CD4-positive, alpha-beta T cell treated with Interleukin-6 at 100 ng/mL for 8 hours (primary cell): ENCODE measurements at places on chromosomes 7 and 10.

- no peak for DNase-seq
These were observed 97.7 kb downstream of the CREB5 start for GRCh38 chr7:28510026-28510369.

DNA sequence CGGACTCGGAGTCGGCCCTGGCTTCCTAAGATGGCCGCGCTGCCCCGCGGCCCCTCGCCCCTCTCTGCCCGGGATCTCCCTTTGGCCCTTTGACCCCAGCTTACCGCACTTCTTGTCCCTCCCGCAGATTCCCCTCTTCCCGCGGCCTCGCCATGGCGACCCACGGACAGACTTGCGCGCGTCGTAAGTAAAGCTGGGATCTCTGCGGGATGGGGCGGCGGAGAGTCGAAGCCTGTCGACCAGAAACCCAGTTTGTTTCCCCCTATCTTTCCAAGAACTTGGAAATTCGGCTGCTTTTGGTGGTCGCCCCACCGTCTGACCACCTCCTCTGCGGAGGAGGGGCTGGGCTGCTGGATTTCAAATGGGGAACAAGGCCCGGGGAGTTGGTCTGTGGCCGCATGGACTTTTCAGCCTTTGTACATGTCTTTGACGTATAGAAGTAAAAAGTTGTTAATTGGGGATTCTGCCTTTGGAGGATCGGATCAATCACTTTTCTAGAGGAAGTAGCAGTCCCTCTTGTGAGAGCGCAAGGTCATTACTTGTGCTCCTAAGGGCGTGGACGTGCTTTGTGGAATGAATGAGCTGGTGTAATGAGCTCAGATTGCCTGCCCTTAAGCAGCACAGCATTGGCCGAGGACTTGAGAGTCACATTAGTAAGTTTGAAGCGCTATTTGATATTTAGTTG, 553 bp downstream of the VDAC2 start:
- no peak for DNase-seq

DNA sequence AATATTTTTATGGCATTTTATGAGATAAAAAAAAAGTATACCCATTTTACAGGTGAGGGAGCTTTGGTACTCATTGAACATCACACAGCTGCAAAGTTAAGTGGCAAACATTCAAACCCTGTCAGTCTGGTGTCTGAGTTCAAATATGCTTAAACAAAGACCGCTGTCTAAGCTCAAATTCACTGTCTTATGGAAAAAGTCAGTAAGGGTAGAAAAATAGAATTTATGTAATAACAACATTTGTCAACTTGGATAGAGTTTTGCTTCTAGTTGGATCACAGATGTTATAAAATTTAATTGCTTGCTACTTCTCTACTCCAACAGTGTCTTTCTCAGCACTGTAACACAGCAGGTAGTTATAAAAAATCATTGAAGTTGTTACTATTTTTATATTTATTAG, 161.7 kb upstream of the CSTF2T start:
- DNase-seq, result no peak

GRCh38 chr7:98619450-98620321, 2.6 kb downstream of the NPTX2 start:
- DNase-seq, result no peak

GRCh38 chr10:60155099-60155877, 234.4 kb downstream of the ANK3 start:
- no peak for DNase-seq
